ENCODE measurements at places on chromosomes 12 and 14.

DNA sequence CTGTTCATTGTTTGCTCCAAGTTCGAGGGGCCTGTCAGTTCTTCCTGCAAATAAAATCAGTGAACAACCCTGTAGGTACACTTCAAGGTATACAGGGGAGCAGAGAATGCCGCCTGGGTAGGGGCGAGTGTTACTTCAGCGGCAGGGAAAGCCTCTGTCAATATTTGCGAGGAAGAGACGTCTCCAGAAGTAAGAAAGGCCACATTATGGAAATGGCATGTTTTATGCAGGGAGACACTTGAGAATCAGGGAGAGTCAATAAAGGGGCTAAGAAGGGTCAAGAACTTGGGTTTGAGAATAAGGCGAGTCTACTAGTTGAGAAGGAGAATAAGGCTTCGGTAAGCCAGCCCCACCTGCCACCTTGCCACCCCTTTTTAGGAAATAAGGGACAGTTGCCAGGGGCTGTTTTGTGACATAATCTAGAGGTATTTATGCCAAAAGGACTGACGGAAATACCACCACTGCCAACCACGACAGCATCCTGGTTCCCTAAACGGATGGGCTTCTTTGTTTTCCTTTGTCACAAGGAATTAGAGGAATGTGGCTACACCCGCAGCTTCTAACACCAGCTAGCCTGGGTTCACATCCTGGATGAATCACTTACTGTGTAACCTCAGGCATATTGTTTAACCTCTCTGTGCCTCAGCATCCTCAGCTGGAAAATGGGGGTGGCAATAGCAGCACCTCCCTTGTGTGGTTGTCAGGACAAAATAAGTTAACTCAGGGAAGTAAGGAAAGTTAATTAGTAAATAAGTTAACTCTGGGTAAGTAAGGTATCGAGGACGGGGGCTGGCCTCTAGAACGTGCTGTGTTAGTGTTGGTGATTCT, 67.7 kb downstream of the EID3 start:
- DNase-seq = peak; percentile 83

DNA sequence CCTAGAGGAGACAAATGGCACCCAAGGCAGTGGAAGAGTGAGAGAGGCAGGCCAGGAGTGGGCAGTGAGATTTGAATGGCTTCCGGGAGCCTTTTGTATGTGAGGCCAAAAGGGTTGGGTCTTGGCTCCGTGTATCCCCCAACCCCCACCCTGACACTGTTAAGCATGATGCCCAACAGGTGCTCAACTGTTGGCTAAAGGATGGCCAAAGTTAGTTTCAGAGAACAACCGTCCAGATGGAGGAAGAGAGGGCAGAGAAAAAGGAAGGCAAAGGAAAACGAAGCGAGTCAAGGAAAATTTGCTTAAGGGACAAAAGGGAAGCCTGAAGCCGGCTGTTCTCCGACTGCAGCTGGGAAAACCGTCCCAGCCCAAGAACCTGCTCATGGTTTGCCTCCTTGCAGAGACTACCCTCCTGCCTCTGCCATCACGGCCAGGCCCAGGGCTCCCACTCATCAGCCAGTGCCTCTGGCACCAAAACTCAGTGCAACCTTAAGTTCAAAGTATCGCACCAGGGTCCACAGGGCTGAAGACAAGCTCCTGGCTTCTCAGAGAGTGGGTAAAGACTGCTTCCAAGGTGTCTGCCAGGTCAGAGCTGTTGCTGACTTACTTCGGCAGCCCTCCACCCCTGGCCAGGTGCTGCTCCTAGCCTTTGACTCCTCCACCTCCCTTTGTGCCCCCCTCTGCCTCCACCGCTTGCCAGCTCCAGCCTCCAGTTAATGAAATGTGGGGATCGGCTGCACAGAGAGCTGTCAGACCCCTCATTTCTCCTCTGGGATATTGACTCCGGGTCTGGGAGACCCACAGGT, 4.2 kb upstream of the C1QL4 start:
- no peak for DNase-seq

DNA sequence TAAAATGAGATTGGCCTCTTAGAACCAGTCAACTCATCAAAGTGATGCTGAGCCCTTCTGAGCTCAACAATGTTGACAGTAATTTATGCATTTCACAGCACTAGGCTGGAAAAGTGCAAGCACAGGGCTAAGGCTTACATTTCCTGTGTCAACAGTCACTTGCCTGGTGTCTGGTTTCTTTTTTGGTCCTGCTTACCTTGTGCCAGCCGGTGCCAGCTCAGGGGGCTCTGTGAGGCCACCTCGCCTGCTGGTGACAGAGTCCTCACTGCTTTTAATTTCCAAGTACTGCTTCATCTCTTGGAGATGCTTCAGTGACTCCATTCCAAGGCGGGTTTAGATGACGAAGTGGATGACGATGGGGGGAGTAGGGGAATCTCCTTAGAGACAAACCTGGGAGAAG, 53.1 kb upstream of the KCNA1 start:
- no peak for DNase-seq

DNA sequence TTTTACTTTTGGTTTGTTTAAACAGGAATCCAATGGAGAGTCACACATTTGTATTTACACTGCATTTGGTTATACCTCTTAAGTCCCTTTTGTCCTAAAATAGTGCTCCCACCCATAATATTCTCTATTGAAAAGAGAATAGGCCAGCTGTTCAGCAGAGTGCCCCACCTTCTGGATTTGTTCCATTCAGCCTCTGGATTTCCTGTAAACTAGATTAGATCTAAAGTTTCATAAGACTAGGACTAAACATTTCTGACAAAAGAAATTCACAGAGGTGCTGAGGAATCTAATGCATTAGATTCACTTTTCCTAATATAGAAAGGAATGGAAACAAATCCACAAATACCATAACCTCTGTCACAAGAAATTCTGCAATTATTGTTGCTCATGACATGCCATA, 38.1 kb downstream of the GCH1 start:
- no peak for DNase-seq

DNA sequence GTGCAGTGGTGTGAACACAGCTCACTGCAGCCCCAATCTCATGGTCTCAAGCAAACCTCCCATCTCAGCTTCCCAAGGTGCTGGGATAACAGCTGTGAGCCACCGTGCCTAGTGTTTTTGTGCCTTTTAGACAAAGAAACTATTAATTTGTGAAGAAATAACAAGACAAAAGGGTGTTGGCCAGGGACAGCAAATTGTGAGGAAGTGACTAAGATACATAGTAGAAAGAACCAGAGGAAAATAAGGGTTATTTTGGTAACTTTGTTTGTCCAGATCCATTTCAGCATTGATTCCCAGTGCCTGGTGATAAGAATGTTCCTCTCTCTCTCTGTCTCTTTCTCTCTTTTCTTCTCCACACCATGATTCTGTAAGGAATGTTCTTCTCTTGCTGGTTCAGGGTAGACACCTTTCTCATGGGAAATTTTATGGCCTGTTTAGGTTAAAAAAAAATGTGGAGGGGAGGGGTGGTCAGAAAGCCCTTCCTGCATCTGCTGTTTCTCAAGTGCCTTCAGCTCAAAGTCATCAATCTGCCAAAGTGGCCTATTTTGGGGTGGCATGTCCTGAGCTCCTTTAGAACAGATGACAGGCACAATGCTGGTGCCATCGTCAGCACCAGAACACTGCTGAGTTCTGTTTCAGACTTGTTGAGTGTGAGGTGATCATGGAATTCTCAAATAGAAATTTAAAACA, 184.4 kb upstream of the EEA1 start:
- DNase-seq = no peak

DNA sequence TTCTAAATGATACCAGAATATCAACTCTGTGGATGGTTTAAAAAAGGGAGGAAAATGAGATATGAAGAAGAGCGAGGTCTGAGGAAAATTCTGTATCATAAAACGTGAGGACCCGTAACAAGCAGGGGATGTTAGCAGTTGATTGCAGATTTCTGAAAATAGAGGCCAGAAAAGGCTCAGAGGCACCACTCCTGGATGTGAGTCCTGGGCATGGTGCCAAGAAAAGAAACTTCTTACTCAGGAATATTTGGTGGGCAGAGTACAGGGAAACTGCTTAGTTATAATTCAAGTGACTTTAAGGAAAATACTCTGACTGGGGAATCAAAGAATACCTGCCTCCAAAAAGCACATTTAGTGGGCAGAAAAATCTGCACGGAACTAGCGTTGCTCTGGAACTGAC, 85.5 kb downstream of the PRICKLE1 start:
- DNase-seq = peak; percentile 61

- DNase-seq = peak; percentile 78
These were observed 375.3 kb upstream of the KITLG start for GRCh38 chr12:88955531-88955930.
